Inflammatory macrophage treated with lipopolysaccharide for 1 hour (primary cell): ENCODE measurements at places on chromosomes 5 and 9.
A peak's percentile ranks its signal among the peaks of the same experiment; 100 is the strongest.

GRCh38 chr9:75440914-75441313 is 352.6 kb downstream of the OSTF1 start:
- no peak for DNase-seq

DNA sequence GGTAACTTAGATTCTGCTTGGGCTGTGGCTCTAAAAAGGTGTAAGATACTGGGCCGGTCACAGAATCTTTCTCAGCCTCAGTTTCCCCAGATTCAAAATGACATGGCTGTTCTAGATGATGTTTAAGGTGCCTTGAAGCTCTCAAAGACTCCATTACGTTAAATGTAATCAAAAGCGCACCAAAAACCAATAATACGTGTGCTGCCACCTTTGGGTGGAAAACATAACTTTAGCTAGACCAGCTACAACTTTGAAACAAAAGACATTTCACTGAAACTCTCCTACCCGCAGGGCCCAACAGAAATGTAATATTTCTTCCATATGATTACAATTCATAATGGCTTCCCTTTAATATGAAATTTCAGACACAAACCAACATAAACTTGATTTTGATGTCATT is 35.0 kb upstream of the PCSK5 start:
- no peak for DNase-seq

GRCh38 chr5:6989230-6989629 is 276.0 kb downstream of the TENT4A start:
- DNase-seq, result no peak

DNA sequence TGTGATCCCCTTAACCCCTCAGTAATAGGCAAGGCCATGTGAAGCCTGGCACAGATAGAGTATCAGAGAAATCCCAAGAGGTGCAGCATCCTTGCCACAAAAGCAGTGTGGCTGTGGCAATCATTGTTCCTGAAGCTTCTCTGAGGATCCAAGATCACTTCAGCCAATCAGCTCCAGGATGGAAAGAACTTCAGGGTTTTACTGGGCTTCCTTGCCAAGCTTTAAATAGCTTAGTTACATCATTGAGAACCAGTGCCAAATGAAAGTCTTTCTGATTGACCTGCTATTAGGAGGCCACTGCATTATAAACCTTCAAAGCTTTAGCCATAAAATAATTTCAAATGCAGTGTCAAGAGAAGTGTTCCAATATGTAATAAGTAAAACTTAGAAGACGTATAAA is 430.6 kb downstream of the PIK3R1 start:
- DNase-seq, result no peak

GRCh38 chr5:121841892-121842291 is 9.8 kb upstream of the FTMT start:
- DNase-seq, result no peak

- DNase-seq, result peak; percentile 99
Observed at GRCh38 chr9:127734747-127735529, at the start of gene TOR2A. Gene TOR2A, minus strand, starts transcription at chr9:127735294. Its CDS starts 24 bp downstream, at chr9:127735270.

- DNase-seq, result no peak
Observed at GRCh38 chr9:72355153-72355552, 9.9 kb downstream of the ZFAND5 start.
